ENCODE measurements at places on chromosomes 13 and 19.

- DNase-seq: peak; percentile 93
Observed at GRCh38 chr19:49889687-49890348, 6.9 kb downstream of the IL4I1 start.

GRCh38 chr13:111491659-111492058 is 171.2 kb downstream of the TEX29 start:
- no peak for DNase-seq

DNA sequence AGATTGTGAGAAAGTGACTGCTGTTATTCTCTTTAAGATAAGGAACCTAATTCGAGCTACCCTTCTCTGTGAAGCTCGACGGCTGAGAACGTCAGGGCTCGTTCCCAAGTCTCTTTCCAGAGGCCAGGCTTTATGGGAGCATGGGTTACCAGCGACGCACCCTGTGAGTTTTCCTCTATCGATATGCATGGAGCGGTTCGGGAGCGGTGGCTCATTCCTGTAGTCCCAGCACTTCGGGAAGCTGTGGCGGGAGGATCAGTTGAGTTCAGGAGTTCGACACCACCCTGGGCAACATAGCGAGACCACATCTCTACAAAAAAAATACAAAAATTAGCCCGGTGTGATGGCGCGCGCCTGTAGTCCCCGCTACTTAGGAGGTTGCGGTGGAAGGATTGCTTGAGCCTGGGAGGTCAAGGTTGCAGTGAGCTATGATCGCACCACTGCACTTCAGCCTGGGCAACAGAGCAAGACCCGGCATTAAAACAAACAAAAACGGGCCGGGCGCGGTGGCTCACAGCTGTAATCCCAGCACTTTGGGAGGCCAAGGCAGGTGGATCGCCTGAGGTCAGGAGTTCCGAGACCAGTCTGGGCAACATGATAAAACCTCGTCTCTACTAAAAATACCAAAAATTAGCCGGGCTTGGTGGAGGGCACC is 681 bp upstream of the ZNF606 start:
- no peak for DNase-seq

GRCh38 chr19:39701291-39701690 is 3.0 kb upstream of the LGALS14 start:
- no peak for DNase-seq

- no peak for DNase-seq
Observed at GRCh38 chr19:35256566-35256965, 7.8 kb downstream of the LSR start.

DNA sequence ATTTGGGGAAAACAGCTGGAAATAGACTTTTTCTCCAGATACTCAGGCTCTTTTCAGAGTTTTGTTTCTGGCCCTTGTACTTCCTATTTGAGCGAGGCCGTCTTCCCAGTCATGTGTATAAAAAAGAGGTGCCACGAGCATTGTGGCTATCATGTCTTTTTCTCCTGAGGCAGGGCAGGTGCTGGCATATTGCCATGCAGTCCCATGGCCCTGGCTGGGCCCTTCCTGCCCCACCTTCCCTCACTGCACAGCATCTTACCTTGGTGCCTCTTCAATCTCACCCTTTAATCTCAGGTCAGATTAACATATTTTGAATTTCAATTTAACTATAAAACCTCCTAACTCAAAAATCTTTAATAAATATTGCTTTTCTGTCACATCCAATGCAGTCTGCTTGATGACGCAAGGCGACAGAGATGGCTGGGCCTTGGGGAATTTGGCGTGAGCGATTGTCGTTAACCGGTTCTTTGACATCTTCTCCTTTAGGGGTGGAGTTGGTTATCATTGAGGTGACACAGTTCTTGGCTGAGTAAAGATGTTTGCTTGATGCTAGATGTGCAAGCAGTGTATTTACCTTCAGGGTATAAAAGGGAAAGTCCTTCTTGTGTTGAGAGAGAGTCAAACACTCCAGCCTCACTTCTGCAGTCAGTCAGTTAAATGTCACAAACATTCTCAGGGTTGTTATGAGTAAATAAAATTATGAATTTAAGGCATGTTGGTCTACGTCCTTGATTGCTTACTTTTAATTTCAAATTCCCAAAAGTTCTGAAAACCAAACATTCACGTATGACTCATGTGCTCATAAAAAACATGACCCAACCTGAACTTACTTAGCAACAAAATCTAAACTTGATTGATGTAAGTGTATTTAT is 289.9 kb downstream of the MYO16 start:
- no peak for DNase-seq

DNA sequence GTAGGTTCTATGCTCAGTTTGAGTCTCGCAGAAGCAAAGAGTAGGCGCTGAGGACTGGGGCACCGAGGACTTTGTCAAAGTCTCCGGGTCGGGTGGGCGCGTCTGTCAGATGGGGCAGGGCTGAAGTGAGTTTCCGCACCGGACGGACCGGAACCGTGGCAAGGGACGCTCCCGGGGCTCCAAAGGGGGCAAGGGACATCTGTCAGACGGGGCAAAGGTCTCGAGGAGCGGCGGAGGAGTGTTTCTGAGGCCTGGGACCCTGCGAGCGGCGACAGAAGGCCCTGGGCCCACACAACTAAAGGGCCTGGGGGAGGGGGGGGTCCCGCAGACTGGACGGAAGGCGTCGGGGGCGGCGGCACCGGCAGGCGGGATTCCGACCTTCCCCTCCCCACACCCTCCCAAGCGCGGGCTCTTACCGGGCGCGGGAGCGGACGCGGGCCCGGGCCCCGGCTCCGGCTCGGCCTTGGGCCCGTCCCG is 13.3 kb upstream of the AKAP8L start:
- DNase-seq: no peak

DNA sequence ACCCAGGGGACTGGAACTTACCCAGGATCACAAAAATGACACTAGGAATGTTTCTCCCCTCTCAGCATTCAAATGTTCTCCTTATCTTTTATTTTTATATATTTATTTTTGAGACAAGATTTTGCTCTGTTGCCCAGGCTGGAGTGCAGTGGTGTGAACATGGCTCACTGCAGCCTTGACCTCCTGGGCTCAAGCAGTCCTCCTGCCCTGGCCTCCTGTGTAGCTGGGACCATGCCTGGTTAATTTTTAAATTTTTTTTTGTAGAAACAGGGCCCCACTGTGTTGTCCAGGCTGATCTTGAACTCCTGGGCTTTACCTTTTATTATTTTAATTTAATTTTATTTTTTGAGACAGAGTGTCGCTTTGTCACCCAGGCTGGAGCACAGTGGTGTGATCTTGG is 108.2 kb downstream of the PCCA start:
- DNase-seq: no peak

- DNase-seq: no peak
Observed at GRCh38 chr19:55156202-55157063, 1.1 kb downstream of the TNNI3 start.

DNA sequence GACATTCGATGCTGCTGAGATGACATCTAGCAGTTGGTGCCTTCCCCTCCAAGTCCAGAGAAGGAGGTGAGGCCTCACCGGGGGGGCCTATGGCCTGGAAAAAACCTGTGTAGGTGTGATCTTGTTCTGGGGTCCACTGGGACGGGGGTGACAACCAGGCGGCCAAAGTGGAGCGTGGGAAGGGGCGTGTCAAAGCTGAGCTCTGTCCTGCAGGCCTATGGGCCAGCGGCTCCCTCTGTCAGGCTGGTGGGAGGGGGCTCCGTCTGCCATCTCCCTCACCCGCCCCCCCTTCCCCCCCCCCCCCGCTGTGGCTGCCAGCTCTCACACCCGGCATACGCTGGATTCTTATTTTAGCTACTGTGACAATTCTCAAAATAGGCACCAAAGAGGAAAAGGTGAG is 56.7 kb upstream of the UQCRFS1 start:
- no peak for DNase-seq

GRCh38 chr19:3462991-3463713 is 17.2 kb downstream of the SMIM24 start:
- peak; percentile 75 for DNase-seq

DNA sequence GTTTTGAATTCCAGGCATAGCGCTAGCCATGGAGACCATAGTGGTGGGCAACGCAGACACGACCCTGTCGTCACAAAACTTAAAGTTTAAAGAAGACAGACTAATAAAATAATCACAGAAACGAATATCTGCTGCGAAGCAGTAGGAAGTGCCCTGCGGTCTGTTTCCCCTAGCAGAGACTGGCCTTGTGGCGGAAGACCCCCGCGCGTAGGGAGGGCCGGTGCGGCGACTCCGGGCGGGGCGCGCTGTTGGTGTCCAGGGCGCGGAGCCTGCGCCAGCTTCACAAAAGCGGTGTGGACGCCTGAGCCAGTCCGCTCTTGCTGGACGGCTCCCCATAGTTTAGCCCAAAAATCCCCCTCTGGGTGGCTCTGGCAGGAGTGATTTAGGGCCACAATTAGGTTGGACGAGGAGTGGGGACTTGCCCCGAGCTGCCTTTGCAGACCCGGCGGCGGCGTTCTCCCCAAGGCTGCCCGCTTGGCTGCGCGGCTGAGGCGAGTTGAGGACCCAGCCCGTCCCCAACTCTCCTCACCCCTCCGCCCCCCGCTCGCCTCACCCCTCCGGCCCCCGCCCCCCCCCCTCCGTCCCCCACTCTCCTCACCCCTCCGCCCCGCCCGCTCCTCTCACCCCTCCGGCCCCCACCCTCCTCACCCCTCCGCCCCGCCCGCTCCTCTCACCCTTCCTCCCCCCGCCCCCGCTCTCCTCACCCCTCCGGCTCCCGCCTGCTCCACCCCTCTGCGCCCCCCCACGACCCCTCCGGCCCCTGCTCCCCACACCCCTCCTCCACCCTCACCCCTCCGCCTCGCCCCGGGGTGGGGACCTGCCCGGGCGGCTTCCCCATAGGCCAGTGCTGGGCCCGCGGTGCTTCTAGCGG is 14.2 kb upstream of the LATS2 start:
- peak; percentile 85 for DNase-seq

GRCh38 chr13:110352735-110353134 is 45.7 kb downstream of the COL4A2 start:
- DNase-seq: no peak

GRCh38 chr13:71606818-71607217 is 260.2 kb downstream of the DACH1 start:
- DNase-seq: no peak

DNA sequence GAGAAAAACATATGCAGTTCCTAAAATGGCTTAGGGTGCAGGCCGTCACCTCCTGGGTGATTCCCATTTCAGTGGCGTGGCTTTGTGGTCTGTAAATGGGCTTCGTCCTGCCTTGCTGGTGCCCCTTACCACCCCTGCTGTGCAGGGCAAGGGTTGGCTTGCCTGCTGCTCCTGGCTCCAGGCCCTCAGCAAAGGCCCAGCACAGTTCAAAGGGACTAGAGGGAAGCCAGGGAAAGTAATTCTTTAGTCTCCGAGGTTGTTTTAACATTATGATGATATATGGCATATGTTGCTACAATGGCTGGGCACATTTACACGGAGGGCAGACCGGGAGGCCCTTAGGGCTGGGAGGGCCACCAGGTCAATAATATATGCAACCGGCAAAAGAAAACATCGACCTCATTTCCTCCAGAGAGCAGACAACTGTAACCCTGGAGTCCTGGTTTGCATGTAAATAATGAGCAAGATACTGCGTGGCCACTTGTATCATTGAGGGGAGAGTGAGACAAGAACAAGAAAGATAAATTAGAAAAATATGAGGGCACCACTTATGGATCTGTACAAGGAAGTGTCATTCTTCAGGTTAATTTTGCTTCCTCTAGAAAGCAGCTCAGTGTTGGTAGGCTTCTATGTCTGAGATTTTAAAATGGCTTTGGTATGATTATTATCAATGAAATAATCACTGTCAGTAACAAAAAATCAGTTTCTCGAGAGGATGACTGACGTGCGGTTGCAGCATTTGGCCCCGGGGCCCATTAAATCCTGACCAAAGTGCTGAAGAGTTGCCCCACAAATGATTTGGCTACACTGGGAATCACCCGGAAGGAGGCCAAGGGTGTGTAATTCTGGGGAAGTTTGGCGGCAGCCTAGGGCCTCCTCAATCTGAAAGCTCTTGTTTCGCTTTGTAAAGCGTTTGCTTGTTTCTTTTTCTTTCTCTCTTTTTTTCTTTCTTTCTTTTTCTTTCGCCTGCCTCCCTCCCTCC is 32.8 kb upstream of the URI1 start:
- no peak for DNase-seq

GRCh38 chr13:109884462-109884861 is 98.1 kb upstream of the IRS2 start:
- DNase-seq: no peak

DNA sequence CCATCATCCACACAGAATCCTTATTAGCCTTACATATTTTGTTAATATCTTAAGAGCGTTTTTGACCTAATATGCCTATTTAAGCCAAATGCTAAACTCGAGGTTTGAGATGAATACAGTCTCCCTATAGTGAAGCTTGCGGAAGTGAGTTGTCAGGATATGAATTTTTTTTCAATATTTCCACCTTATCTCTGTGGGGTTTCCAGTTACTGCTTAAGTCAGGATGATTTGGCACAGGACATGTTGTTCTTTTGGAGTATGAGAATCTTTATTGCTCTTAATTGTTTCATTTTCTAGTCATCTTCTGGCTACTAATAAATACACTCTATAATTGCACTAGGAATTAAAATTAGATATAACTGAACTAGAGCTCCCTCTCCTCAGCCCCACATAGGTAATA is 44.2 kb upstream of the GPC6 start:
- no peak for DNase-seq

GRCh38 chr13:25981060-25981459 is 70.8 kb downstream of the SHISA2 start:
- DNase-seq: no peak

DNA sequence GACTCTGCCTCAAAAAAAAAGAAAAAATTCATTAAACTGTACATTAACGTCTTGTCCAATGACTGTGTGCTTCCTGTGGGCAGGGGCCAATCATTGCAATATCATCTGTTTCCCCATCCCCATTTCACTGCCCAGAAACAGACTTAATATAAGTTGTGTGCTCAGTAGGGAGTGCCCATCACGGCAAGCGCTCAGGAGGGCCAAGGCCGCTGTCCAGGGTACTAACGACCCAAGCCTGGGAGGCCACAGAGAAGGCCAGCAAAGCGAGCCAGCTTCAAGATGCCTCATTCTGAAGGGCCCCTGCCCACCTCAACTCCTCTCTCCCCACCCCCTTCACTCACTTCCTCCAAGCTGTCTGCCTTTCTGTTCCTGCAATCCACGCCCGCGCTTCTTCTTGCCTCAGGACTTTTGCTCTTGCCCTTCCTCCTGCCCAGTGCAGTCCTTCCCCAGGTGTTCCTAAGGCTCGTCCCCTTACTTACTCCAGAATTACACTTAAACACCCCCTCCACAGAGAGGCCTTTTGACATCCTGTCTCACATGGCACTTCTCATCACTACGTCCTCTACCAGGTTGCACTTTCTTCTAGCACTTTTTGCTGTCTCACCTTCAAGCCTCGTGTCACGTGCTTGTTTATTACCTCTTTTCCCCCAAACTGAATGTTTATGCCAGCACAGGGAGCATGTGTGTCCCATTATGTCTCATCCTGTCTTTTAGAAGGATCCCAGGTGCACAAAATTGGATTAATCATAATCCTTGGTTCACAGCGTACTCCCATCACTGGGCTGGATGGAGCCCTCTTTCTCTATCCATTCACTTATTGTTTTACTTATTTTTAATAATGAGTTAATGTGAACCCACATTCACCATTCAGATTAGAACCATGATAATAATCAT is 11.3 kb upstream of the POU2F2 start:
- DNase-seq: no peak

GRCh38 chr19:45113628-45114027 is 20.6 kb downstream of the PPP1R37 start:
- DNase-seq: no peak

- DNase-seq: no peak
Observed at GRCh38 chr19:10769533-10770491, 51.9 kb downstream of the DNM2 start.

GRCh38 chr13:93727211-93728141 is 500.9 kb downstream of the GPC6 start:
- DNase-seq: no peak

- DNase-seq: no peak
Observed at GRCh38 chr19:48833977-48834376, 2.3 kb downstream of the HSD17B14 start.

GRCh38 chr13:43684963-43685725 is 101.6 kb downstream of the ENOX1 start:
- no peak for DNase-seq

All from aorta (tissue), 5 donors.